ENCODE measurements at places on chromosomes 5 and 9.

- DNase-seq, result no peak
Observed at GRCh38 chr9:33288828-33289483, 1.4 kb upstream of the NFX1 start.

DNA sequence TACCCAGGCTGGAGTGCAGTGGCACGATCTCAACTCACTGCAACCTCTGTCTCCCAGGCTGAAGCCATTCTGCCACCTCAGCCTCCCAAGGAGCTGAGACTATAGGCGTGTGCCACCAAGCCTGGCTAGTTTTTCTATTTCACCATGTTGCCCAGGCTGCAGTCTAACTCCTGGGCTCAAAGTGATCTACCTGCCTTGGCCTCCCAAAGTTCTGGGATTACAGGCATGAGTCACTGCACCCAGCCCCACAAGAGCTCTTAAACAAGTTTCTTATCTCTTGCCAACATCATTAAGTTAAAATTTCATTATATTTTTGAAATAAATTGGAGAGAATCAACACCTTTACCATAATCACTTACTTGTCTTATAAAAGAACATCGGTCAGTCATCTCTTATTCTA lies 280.3 kb downstream of the ARHGEF28 start:
- no peak for DNase-seq

GRCh38 chr5:79200573-79201183 lies 35.3 kb upstream of the JMY start:
- DNase-seq, result no peak

GRCh38 chr5:14414656-14415023 lies 167.0 kb upstream of the OTULINL start:
- DNase-seq, result no peak

- no peak for DNase-seq
Observed at GRCh38 chr5:55933377-55934114, 61.2 kb downstream of the IL6ST start.

- DNase-seq, result no peak
Observed at GRCh38 chr9:108411632-108412031, 444.2 kb downstream of the ACTL7B start.

DNA sequence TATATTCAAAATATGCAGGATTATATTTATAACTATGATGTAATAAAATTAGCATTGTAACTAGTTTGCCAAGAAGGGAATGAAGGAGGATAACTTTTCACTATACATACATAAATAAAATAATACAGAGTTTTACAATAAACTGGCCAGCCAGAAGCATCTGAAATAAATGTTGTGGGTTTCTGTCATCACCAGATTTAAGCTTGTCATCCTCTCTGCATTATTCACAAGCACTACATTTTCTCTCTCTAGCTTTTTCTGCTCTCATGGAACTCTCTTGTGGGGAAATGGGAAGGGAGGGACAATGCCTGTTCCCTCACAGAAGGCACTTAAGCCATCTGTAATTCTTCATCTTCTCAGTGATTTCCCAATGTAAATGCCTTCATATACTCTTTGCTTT lies 626.8 kb downstream of the SEMA5A start:
- DNase-seq, result no peak

DNA sequence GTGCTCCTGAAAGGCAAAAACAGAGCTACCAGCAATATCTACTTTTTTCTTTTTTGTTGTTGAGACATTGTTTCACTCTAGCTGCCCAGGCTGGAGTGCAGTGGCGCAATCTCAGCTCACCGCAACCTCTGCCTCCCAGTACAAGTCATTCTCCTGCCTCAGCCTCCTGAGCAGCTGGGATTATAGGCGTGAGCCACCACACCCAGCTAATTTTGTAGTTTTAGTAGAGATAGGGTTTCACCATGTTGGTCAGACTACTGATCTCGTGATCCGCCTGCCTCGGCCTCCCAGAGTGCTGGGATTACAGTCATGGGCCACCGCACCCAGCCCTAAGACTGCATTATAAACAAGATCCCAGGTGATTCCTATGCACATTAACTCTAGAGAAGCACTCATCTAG lies 17.0 kb downstream of the PLPP1 start:
- no peak for DNase-seq

- no peak for DNase-seq
Observed at GRCh38 chr5:56685503-56686217, 129.7 kb upstream of the MAP3K1 start.

- no peak for DNase-seq
Observed at GRCh38 chr9:119020730-119021333, 348.4 kb downstream of the BRINP1 start.

GRCh38 chr9:94644543-94644942 lies 5.2 kb upstream of the FBP1 start:
- no peak for DNase-seq

- no peak for DNase-seq
Observed at GRCh38 chr5:54691656-54692055, 174.1 kb downstream of the SNX18 start.

GRCh38 chr9:131114084-131114535 lies 11.3 kb upstream of the NUP214 start:
- no peak for DNase-seq

GRCh38 chr5:180804129-180804618 lies 1.6 kb upstream of the MGAT1 start:
- no peak for DNase-seq

GRCh38 chr9:114203410-114204140 lies 48.2 kb downstream of the COL27A1 start:
- peak; percentile 29 for DNase-seq

- DNase-seq, result peak; percentile 98
Observed at GRCh38 chr5:132389585-132390286, 20.2 kb downstream of the SLC22A5 start.

- DNase-seq, result no peak
Observed at GRCh38 chr5:85320495-85320894, 935.8 kb upstream of the EDIL3 start.

- no peak for DNase-seq
Observed at GRCh38 chr9:89773170-89773569, 168.4 kb downstream of the GADD45G start.

- DNase-seq, result no peak
Observed at GRCh38 chr5:106874531-106874930, 796.2 kb downstream of the EFNA5 start.

DNA sequence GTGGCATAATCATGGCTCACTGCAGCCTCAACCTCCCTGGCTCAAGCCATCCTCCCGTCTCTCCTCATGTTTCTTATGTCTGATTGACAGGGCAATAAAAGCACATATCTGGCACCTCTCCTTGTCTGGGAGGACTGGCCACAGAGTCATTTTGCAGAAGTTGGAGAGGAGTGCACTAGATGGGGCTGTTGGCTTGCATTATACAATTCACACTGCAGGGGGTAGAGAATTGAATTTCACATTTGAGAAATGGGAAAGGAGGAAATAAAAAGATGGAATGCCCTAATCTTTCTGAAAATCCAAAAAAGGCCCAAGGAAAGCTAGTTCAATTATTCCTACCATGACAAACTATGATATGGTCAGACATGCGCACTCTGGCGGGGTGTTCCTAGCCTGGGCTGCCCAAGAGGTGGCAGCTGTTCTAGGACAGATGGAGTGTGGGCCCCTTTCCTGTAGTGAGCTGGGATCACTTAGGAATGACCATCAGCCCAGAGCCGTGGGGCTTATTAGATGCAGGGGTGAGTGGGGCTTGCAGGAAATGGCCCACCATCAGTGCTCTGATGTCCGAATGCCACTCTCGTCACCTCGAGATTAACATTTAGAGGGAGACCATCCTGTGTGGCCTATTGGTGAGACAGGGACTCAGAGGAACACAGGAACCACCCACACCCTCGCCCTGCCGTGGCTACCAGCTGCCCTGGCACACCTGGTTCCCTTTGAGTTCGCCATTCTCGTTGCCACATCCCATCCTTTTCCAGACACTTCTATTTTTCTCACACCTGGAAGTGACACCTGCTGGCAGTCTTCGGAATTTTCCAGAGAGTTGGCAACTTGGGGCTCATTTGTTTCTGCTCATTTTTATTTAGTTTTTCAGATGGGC lies 21.8 kb upstream of the ANKRD18A start:
- no peak for DNase-seq

DNA sequence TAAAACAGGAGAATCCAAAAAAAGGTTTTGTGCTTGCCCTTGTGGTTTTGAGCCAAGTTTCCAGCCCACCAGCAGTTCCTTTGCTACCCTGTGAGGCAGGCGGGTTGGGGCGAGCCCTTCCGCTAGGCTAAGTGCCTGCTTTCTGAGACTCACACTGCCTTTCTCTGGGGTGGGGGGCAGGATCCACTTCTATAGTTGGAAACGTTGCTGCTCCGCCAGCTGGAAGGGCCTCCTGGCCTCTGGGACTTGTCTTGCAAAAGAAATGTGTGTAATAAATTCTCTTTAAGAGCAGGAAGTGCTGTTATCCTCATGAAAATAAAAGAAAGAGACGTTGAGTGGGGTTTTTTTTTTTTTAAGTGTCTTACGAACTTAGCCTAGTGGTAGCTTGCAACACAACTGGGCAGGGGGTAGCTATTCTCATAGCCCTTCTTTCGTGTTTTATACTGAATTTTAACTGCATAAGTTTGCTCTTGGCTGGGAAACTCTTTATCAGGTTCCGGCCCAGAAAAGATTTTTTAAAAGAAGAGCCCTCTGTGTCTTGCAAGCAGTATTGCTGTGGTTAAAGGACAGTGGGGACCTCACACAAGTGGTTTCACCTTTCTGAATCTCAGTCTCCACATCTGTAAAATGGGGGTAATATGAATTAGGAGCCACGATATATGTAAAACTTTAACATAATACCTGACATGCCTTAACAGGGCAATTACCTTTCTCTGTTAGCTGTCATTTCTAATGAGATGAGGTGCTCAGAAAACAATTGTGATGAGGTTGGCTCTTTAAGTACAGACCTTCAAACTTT lies 19.8 kb downstream of the JADE2 start:
- no peak for DNase-seq

DNA sequence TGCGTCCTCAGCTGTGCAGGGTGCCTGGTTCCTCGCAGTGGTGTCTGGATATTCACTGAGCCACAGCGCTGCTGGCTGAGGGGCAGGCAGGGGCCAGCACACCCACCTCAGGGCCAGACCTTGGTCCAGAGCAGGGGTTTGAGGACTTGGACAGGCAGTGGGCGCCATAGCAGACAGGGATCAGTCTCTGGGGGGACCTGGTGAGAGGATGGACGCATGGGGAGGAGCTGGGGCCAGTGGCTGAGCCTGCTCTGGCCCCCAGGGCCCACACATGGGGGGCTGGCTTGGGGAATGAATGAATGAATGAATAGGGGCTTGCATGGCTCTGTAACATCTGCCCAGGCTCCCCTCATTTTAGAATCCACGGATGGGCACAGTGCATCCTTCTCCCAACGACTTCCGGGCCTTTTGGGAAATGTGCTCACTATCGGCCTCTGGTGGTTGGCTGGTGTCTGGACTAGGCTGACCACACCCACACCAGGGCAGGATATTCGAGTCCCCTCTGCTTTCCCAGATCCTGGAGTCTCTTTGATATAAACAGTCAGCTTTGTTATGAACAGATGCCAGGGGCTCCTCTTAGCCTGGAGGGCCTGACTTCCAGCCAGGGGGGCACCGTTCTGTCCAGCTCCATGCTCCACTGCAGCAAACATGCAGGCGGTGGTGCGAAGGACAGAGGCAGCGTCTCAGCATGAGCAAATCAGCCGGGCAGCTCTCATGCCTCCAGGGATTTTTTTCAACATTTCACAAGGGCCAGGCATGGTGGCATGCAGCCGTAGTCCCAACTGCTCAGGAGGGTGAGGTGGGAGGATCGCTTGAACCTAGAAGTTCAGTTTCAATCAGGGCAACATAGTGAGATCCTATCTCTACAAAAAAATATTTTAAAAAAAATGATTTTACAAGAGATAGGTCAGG lies 62.6 kb downstream of the NEK6 start:
- DNase-seq, result no peak

GRCh38 chr9:134245179-134245578 lies 80.8 kb upstream of the RNU6ATAC start:
- DNase-seq, result no peak

DNA sequence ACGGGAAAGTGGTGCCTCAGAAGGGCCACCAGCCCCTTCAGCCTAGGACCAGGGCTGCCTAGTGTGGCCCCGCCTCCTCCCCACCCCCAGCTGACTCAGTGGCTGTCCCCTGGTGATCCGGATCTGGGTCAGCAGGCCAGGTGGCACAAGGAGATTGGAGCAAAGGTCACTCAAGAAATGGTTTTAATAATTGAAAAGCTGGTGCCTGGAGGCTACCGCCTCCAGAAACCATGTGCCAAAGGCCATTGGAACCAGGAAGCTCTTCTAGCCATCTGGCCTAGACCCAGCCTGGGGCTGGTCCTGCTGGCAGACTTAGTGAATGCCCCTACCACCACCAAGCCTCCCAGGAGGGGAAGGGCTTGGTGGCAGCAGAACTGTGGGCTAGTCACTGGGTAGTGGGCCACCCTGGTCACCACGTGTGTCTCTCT lies 1.5 kb downstream of the ST6GALNAC4 start:
- DNase-seq, result no peak

- DNase-seq, result no peak
Observed at GRCh38 chr9:114417511-114417910, 29.7 kb upstream of the AKNA start.

- DNase-seq, result no peak
Observed at GRCh38 chr9:137800196-137801022, 77.2 kb upstream of the CACNA1B start.

DNA sequence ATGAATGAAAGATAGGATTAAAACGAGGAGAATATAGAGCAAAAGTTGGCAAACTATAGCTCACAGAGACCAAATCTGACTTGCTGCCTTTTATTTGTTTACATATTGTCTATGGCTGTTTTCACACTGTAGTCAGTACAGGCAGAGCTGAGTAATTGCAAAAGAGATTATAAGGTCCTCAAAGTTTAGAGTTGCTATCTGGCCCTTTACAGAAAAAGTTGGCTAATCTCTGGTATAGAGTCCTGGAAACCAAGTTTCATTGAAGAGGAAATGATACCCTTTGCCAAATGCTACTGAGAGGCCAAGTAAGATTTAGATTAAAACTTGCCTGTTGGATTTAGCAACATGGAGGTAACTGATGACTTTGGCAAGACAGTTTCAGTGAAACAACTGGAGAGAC lies 36.0 kb downstream of the LYRM7 start:
- no peak for DNase-seq

GRCh38 chr9:5500441-5501235 lies 9.7 kb upstream of the PDCD1LG2 start:
- DNase-seq, result no peak
